Activated CD8-positive, alpha-beta memory T cell treated with anti-CD3 and anti-CD28 coated beads for 4 hours (primary cell): ENCODE measurements at places on chromosomes 16 and 17.

GRCh38 chr17:68835071-68835470 lies 120.1 kb downstream of the ABCA8 start:
- DNase-seq: no peak

DNA sequence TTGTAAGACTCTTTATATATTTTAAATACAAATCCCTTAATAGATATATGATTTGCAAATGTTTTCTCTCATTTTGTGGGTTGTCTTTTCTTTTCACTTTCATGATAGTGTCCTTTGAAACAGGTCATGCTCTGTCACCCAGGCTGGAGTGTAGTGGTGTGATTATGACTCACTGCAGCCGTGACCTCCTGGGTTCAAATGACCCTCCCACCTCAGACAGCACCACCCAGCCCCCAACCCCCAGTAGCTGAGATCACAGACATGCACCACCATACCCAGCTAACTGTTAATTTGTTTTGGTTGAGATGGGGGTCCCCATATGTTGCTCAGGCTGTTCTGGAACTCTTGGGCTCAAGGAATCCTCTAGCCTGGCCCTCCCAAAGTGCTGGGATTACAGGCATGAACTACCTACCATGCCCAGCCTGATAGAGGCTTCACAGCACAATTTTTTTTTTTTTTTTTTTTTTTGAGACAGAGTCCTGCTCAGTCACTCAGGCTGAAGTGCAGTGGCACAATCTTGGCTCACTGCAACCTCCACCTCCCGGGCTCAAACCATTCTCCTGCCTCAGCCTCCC lies 18.5 kb upstream of the TMIGD1 start:
- DNase-seq: no peak

GRCh38 chr16:68629351-68629910 lies 15.7 kb upstream of the CDH3 start:
- DNase-seq: no peak

DNA sequence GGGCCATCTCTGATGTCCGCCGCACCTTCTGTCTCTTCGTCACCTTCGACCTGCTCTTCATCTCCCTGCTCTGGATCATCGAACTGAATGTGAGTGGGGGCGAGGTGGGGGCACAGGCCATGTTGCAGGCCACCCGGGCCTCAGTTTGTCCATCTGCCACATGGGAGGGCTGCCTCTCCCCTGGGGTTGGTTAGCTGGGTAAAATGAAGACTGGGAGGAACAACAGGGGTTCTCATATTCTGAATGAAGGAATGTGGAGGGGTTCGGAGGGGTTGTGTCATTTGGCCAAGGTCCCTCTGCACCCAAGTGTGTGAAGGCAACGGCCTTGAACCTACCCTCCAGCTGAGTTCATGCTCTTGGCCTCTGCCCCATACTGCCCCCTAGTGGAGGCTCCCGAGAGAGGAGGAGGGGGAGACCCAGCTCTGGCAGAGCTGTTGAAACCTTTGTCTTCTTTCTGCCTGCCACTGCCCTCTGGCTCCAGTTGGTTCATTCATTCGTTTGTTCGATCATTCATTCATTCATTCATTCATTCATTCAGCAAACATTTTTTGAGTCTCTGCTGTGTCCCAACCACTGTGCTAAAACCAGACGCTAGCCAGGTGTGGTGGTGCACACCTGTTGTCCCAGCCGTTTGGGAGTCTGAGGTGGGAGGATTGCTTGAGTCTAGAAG lies 11.4 kb upstream of the TCAP start:
- peak; percentile 46 for DNase-seq

- DNase-seq: no peak
Observed at GRCh38 chr16:11783319-11784037, 13.6 kb downstream of the ZC3H7A start.

DNA sequence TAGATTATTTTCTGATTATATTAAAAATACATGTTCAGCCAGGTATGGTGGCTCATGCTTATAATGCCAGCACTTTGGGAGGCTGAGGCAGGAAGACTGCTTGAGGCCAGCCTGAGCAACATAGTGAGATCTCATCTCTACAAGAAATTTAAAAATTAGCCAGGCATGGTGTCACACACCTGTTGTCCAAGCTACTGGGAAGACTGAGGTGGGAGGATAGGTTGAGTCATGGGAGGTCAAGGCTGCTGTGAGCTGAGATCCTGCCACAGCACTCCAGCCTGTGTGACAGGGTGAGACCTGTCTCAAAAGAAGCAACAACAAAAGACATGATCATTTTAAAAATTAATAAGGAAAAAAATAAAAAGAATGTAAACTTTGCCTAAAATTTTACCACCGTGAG lies 40.7 kb downstream of the PRAC1 start:
- no peak for DNase-seq

GRCh38 chr17:17062356-17062755 lies 20.1 kb downstream of the MPRIP start:
- DNase-seq: no peak

DNA sequence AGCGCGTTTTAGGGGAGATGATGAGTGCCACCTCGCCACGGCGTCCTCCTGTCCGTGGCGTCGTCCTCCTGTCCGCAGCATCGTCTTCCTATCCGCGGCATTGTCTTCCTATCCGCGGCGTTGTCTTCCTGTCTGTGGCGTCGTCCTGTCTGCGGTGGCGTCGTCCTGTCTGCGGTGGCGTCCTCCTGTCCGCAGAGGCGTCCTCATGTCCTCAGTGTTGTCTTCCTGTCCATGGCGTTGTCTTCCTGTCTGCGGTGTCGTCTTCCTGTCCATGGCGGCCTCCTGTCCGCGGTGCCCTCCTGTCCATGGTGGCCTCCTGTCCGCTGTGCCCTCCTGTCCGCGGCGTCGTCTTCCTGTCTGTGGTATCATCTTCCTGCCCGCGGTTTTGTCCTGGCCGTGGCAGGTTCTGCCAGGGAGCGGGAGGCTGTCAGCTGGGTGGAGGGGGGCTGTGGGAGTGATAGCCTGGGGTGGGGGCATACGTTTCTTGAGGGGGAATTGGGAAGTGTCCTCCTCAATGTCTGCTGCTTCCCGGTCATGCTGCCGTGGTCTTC lies 30.9 kb downstream of the TBCD start:
- no peak for DNase-seq

GRCh38 chr17:73369111-73369521 lies 57.3 kb upstream of the CDC42EP4 start:
- no peak for DNase-seq

GRCh38 chr16:56610017-56610608 lies 1.7 kb downstream of the MT2A start:
- DNase-seq: peak; percentile 76

DNA sequence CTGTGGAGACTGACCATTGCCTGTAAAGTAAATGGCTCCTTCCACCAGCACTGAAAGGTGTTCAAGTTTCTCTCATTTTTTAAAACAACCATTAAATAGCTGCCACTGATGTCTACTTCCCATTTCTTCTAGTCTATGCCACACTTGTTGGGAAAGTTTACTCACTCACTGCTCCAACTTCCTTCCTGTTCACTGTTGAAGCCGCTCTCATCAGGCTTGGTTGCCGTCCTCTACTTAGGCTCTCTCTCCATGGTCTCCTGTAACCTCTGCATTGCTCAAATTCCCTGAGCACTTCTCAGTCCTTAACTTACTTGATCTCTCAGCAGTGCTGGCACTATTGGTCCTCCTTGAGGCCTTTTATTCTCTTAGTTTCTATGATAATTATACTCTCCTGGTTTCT lies 32.4 kb downstream of the SNX11 start:
- DNase-seq: no peak

DNA sequence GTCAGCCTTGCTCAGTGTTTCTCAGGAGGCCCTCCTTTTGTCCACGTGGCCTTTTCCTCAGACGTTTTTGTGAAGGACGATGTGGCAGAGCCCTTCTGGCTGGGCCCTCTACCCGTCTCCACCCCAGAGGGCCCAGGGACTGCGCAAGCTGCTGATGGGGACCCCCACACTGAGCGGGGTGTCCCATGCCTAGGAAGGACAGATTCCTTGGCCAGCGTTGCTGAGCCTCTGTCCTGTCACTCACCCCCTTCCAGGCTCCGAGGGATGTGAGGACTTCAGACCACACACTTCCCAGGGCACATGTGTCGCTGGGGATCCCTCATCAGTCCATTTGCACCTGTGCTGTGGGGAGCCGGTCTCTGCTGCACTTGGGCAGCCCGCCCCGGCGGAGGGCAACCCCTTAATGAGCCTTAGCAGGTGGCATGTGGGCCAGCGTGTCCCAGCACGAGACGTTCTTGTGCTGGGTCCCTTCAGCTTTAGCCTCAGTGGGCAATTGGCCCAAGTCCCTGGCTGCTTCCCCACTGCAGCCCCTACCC lies 48.3 kb downstream of the NT5M start:
- no peak for DNase-seq

DNA sequence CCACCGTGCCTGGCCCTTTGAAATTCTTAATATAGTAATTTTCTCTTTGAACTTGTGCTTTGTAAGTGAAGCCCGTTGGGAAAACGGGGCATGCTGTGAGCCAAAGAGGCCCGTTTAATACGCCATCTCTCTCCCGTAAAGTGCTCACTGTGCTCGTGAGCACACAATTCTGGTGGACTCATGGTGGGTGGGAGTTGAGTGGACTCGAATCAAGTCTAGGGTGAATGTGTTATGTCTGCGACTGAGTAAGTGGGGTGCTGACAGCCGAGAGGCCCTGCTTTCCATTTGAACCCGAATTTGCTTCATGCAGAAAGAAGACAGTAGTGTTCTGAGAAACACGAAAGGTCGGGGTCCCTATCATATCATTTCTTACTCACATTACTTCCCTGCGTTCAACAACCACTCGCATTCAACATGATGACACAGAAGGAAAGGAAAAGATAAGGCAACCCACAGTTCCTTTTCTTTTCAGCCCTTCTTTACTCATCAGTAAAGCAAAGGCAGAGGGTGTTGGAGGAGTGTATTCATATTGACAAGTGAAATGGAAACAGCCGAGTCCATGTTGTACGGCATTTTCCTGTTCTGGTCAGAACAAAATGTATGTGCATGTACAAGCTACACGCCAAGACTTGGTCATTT lies 4.8 kb upstream of the ATP2A3 start:
- DNase-seq: no peak

GRCh38 chr16:78246559-78246958 lies 147.1 kb downstream of the WWOX start:
- no peak for DNase-seq

DNA sequence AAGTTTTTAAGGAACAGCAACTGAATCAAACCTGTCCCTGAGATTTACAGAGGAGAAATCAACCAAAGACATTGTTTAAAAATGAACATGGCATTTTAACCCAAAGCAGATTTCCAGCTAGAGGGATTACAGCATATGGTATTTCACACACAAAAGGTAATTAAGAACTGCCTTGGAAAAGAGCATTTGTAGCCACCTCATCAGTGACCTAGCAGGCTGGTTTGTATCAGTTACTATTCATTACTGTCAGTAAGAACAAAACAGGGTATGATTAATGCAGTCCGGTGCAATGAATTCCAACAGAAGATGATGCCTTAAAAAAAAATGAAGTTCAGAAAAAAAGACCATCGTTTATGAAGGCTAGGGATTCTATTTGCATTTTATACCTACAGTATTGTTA lies 219.9 kb downstream of the CHD9NB start:
- no peak for DNase-seq

GRCh38 chr16:85136702-85137322 lies 24.5 kb upstream of the CIBAR2 start:
- DNase-seq: no peak

DNA sequence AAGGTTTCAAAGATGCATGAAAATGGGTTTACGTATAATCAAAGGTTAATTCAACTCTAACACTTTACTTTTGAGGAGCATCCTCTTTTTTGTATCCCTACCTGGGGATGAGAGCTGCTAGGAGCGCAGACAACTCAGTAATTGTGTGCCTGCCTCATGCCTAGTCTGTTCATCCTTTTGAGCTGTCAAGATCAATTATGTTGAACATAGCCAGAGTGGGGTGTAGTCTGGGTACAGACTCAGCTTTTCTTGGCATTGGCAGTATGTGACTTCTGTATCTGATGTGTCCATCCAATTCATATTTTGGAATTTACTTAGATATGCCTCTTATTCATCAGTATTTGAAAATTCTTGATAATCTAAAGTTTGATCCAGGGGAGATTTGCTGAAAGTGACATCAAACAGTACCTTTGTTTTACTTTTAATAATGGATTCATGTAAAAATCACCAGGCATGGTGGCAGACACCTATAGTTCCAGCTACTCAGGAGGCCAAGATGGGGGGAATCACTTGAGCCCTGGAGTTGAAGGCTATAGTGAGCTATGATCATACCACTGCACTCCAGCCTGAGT lies 24.1 kb downstream of the PRKCA start:
- no peak for DNase-seq

DNA sequence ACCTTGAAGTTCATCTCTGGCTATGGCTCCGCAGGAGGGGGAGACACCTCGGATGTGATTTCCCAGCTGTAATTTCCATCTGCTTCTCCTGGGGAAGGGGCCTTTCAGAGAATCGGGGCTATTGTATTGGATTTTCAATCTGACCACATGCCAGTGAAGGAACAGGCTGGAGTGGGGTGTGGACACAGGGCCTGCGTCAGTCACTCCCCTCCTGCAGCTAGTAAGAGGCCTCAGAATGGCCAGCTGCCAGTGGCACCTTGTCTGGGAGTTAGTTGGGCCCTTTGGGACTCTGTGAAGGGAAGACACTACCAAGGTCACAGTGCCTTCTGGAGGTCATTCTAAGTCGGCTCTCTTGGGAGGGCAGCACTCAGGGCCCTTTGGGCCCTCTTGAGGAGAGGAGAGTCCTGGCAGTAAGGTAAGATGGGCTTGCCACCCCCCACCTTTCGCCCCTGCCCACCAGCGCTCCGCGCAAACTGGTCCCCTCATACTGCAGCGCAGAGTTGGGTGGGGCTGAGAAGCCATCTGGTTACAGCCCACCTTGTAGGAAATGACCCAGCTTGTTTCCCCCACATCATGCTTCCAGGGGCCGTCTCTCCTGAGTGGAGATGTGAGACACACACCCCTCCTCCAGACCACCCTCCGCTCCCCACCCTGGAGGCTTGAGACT lies 5.4 kb downstream of the NXPH3 start:
- DNase-seq: no peak

GRCh38 chr16:74745109-74745615 lies 29.5 kb downstream of the FA2H start:
- DNase-seq: no peak

- no peak for DNase-seq
Observed at GRCh38 chr16:47377154-47377553, 83.7 kb downstream of the ITFG1 start.

DNA sequence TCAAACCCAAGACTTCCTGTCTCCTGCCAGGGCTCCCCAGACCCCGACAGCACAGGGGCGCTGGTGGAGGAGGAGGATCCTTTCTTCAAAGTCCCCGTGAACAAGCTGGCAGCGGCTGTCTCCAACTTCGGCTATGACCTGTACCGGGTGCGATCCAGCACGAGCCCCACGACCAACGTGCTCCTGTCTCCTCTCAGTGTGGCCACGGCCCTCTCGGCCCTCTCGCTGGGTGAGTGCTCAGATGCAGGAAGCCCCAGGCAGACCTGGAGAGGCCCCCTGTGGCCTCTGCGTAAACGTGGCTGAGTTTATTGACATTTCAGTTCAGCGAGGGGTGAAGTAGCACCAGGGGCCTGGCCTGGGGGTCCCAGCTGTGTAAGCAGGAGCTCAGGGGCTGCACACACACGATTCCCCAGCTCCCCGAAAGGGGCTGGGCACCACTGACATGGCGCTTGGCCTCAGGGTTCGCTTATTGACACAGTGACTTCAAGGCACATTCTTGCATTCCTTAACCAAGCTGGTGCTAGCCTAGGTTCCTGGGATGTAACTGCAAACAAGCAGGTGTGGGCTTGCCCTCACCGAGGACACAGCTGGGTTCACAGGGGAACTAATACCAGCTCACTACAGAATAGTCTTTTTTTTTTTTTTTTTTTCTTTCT lies 8.1 kb downstream of the SERPINF1 start:
- no peak for DNase-seq

GRCh38 chr16:51149251-51149661 lies 1.8 kb downstream of the SALL1 start:
- DNase-seq: no peak
